ENCODE measurements at places on chromosomes 5 and 9.

DNA sequence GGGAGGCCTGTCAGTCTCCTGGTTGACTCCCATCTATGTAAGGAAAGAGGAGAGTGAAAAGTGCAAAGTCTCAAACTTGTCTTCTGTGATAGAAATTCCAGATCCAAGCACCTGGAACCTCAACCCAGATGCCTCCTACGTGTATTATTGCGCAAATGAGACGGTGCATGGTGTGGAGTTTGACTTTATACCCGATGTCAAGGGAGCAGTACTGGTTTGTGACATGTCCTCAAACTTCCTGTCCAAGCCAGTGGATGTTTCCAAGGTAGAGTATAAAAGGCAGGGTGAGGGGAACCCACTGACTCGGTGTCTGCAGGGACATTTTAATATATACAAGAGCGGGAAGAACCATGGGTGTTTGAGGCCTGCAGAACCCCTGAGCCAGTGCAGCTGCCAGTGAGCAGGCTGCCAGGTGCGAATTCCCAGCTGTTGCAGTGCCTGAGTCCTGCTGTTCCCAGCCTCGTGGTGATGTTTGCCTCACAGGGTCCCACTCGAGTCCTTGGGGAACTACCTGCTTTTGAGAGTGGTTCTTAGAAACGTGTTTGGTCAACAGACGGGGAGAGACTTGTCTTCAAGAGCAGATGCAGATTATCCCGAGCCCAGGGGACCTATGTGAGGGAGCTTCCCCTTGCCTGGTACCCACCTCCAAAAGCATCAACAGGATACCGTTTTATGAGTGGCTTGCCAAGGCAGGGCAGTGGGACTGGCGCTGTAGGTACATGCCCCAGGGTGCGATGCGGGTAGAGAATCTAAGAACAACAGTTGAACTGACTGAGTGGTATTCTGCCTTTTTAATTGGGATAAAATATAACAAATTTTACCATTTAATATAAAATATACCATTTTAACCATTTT lies 9.5 kb downstream of the PSAT1 start:
- no peak for DNase-seq

DNA sequence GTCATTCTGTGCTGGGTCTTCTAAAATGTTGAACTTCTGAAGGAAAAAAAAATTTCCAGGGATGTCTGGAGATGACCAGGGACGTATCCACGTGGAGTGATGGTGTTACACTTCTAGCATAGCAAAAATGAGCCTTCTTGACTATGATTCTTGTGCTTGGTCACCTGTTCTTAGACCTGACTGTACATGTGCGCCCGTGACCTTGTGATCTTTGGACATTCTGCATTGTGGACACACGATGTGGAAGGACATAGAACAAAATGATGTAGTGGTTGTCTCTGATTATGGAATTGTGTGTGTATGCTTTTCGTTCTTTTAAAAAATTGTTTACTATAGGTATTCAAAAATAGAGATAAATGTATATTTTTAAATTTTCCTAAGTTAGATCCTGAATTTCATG lies 61.0 kb downstream of the SNX30 start:
- no peak for DNase-seq

- DNase-seq: no peak
Observed at GRCh38 chr9:15420796-15421195, 1.9 kb upstream of the SNAPC3 start.

- no peak for DNase-seq
Observed at GRCh38 chr5:42596817-42597216, 159.8 kb upstream of the CCDC152 start.

DNA sequence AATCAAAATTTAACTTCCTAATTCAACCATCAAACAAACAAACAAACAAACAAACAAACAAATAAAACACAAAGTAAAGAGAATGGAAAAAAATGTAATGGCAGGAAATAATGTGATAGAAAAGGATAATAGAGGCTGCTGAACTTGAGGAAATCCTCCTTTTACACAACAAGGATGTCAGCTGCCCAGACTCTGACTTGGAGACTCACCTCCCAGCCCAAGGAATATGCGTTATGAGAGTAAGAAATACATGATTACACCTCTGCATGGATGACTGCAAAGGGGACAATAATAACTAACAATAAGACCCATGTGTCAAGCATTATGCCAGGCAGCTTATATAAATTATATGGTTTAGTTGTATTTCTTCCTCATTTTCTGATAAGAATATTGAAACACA lies 46.6 kb upstream of the JAK2 start:
- no peak for DNase-seq

DNA sequence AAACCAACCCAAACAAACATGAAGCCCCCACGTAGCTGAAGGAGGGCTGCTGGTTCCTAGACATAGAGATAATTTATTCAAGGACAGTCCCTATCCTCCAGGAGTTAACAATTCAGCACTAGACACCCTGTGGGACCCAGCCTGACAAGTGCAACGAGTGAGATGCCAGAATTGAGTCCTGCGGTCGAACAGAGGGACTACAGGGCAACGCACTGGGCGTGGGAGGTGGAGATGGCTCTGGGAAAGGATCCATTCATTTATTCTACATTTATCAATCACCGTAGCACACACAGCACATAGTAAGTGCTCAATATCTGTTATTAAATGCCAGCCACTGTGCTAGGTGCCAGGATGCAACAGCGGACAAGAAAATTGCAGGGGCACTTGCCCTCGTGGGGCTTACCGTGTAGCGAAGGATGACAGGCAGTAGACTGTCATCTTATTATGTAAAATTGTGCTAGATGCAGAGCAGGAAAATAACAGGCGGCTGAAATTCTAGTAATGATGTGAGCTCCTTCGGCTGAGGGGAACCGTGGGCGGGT lies 855 bp upstream of the ARHGAP26 start:
- DNase-seq: no peak

DNA sequence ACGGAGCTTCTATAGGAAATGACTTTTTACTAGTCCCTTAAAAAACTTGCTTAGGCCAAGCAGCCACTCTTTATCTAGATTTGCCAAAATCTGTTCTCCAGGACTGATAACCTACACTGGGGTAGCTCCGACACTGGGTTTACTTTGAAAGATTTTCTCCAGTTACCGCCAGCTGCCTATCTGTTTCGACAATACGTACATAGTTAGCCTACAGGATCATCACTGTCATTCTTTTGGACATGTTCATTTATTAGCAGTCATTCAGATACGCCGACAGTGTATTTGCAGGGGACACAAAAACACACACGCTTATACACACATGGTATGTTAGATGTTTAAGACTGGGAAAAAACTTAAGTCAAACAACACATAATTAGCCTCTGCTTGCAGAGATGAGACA lies 225.7 kb downstream of the DCP2 start:
- no peak for DNase-seq

GRCh38 chr9:93549611-93550010 lies 26.8 kb upstream of the PHF2 start:
- DNase-seq: no peak

DNA sequence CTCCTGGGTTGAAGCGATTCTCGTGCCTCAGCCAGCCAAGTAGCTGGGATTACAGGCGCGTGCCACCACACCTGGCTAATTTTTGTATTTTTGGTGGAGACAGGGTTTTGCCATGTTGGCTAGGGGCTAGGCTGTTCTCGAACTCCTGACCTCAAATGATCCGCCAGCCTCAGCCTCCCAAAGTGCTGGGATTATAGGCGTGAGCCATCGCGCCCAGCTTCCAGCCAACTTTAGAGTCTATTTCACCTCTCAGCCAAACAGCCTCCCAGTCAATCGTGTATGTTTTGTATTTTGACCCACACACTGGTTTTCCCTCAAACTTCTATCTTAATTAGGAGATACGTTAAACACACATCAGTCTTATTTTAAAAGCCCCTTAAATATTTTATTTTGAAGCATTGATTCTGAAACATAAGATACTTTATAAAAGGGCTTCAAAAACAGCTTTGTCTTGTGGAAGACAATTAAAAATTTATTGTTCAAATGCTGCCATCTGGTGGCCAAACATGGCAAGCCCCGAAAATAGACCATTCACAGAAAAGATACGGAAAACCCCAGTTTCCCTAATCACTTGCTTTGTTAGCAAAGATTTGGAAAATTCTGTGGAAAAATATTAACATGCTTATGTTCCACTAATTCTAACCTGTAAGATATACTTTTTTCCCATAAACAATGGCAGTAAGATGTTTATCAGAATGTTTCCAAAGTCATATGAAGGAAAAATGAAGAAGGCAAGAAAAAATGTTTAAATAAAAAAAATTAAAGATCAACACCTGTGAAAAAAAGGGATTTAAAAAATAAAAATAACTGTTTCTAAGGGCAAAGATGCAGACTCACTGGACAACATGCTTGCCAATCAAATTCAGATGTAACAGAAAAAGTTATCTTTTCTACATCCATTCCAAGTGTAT lies 33.1 kb downstream of the APTX start:
- peak; percentile 33 for DNase-seq

- no peak for DNase-seq
Observed at GRCh38 chr9:13876741-13877140, 437.2 kb downstream of the NFIB start.

DNA sequence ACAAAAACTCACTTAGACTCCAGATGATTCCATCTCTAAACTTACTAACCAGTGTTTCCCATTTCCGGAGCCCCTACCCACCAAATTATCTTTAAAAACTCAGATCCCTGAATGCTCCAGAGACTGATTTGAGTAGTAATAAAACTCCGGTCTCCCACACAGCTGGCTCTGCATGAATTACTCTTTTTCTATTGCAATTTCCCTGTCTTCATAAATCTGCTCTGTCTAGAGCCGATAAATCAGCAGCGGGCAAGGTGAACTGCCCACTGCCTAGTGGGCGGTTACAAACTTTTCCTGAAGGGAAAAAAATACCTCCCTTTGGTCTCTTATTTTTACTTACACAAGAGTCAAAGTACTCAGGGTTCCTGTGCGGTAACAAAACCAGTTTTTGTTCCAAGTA lies 624.4 kb upstream of the RORB start:
- DNase-seq: no peak

DNA sequence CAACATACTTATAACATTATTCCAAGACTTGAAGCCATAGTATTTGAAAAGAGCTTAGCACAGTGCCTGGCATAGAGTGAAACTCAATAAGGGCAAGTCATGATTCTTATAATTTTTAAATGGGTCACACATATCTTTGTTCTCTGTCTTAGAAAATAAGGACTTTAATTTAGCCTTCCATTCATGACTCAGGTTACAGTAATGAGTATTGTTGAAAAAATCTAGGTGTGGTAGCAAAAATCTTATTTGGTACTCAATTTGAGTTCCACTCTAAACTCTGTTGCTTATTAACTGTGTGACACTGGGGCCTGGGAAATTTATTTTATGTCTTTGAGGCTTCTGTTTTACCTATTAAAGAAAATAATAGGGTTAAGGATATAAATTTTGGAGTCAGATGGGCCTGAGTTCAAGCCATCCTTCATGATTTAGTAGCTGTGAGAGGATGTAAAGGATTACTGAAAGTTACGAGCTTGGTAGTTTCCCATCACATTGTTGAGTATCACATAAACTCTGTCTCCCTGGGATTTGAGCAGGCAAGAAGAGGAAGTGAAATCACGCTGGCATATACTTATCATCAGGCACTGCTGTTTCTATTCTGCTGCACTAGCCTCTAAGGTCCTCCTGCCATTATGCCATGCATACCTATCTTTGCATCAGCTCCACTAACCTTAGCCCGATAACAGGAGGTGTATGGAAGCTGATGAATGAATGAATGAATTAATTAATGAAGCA lies 1.5 kb downstream of the SPINK9 start:
- no peak for DNase-seq

GRCh38 chr9:27247756-27248155 lies 49.2 kb downstream of the EQTN start:
- DNase-seq: no peak

DNA sequence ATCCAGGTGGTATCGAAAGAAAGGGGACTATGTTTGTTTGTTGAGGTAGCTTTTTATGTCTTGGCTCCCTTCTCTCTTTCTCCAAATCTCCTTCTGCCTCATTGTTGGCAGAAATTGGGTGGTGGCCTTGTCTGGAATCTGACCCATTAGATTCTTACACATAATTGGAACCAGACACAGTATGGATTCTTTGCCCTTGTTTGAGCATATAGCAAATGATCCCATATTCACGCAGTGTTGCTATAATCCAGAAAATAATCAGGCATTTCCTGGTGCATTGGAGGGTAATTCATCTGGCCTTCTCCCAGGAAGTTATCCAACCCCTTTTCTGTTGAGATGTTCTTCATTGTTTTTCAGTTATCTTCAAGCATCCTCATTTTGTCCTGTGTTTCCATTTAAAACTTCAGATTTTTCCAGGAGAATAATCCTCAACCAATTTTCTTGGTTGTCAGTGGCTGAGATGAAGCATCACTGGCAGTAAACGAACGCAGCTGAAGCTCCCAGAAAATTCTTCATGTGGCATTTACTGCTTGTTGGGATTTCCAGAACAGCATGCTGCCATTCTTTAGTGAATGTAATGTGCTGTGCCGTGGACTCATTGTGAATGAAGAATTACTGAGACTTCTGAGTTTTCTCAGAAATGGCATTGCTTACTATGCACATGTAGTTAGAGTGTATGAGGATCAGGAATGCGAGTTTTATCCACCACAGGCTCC lies 70.5 kb upstream of the NTRK2 start:
- no peak for DNase-seq

GRCh38 chr5:360257-361027 lies 38.9 kb downstream of the AHRR start:
- no peak for DNase-seq

DNA sequence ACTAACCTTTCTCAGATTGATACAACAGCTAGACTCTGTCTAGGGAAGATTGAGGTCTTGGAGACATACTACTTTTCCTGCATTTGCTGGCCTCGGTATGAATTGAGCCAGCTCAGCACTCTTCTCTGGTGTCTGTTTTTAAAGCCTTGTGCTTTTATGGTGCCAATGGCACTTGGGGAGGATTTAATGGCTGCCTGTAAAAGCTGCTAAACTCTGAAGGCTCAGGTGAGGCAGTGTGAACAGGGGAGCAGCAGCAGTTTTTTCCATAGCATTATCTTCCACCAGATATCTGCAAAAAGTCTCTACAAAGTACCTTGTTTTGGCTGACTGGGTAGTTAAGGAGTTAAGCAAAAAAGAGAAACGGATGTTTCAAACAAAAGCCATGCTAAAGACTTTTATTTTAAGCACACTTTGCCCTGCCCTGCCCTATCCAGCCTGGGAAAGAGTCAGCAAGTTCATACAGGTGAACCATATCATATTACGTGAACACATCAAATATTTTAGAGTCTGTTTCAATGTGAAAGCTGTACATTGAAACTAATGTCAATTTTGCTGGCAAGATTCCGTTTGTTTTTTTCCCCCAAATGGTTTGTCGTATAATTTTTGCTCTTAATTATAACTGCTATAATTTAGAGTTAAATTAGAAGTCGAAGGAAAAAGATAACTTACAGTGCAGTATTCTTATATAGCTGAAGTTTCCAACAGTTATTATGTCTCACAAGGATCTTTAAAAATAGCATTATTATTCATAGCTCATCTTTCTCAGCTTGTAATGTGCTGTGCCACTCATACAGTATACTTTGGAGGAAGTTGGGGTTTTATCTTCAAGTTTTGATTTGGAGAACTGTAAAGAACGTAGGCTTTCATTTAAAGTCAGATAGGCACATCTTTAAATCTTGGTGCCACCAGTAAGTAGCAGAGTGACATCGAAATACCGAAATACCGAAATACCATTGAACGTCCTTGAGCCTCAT lies 424.1 kb upstream of the CD180 start:
- DNase-seq: no peak
